NCI-H446 (cell line): ENCODE measurements at places on chromosomes 16 and 17.

DNA sequence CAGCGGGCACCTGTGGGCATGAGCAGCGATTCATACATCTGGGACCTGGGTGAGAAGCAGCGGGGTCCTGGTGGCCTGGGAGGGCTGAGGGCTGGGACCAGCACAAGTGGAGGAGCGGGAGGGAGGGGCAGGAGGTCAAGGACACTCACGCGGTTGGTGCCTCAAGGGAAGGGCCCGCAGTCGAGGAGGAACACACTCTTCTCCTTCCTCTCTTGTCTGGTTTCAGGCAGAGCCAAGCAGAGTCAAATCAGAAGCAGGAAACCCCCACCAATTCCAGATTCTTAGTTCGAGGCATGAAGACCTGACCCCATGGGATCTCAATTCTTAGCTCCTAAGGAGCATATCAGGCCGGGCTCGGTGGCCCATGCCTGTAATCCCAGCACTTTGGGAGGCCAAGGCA is 15.7 kb downstream of the DNAI2 start:
- no peak for DNase-seq

DNA sequence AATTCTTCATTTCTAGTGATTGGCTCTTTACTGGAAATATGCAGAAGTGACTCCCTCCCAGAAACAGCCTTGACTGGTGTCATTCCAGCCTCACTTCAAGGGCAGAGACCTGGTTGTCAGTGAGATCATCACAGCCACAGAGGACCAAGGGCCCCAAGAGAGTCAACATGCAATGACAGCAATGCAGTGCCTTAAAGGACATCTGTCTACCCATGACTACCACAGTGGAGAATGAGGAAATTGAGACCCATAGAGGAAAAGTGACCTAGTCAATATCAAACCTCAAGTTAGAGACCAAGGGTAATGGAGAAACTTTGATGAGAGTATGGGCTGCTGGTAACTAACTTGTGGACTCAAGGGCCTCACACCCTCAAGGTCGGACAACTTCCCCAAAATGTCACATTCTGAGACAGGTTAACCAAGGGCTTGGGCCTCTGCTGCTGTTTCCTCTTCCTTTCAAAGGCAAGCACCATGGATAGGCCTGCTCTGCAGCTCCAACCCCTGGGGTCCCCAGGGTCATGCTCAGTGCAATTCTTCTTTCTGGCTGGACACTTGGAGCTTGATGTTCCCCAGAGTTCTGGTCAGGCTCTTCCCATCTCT is 11.3 kb downstream of the NOG start:
- DNase-seq = no peak

- no peak for DNase-seq
These were observed 28.8 kb downstream of the MSI2 start for GRCh38 chr17:57284984-57285646.

DNA sequence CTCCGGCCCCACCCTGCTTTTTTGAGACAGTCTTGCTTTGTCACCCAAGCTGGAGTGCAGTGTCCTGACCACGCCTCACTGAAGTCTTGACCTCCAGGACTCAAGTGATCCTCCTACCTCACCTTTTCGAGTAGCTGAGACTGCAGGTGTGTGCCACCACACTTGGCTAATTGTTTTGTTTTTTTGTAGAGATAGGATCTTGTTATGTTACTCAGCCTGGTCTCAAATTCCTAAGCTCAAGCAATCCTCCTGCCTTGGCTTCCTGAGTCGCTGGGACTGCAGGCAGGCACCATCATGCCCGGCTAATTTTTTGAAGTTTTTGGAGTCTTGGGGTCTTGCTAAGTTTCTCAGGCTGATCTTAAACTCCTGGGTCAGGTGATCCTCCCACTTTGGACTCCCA is 206.7 kb downstream of the SHISA9 start:
- no peak for DNase-seq

GRCh38 chr17:9006175-9006767 is 15.0 kb upstream of the NTN1 start:
- DNase-seq = no peak

DNA sequence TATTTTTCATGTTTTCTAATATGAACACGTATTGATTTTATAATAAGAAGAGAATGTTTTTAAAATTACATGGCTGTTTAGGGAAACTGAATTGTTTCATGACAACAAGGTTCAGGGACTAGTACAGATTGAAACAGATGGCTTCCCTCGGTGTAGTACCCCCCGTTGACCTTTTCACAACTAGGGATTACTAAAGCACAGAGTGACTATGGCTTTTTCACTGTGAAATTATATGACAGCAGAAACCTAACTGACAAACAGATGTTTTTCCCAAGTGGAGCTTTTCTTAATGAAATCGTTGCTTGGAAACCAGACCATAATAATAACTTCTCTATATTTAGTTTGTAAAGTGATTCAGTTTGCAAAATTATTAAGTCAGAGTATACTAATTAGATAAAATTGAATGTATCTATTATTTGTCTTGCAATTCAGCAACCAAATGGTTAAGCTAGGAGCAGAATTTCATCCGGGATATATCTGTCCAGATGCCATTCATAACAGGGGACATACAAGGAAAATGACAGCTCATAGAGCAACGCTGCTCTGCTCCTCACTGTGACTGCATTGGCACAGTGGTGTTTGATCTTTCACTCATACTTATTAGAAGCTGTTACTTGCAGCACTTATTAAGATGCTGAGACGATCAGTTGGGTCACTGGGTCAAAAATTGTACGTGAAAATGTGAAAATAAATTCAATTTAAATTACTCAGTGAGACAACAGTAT is 111.7 kb downstream of the TANGO6 start:
- peak; percentile 15 for DNase-seq

- no peak for DNase-seq
These were observed 129.7 kb downstream of the MSI2 start for GRCh38 chr17:57385975-57386374.

DNA sequence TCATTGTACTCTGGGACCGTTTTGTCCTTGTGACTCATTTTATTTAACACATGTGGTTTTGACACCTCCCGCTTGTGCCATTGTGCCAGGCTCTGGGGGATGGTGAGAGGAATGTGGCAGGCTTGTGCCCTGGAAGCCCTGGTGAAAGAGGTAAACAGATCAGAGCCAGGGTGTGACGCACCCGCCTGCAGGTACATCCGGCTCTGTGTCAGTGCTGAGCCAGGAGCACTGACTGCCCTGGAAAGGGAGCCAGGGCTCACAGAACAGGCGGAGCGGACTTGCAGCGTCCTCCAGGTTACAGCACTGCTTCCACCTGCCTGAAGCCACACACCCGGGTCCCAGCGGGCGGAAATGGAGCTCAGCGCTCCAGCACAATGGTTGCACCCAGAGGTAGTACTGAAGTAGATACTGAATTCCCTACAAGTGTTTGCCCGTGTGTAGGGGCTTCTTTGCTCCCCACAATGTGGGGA is 30.6 kb downstream of the CDRT15 start:
- DNase-seq = no peak

DNA sequence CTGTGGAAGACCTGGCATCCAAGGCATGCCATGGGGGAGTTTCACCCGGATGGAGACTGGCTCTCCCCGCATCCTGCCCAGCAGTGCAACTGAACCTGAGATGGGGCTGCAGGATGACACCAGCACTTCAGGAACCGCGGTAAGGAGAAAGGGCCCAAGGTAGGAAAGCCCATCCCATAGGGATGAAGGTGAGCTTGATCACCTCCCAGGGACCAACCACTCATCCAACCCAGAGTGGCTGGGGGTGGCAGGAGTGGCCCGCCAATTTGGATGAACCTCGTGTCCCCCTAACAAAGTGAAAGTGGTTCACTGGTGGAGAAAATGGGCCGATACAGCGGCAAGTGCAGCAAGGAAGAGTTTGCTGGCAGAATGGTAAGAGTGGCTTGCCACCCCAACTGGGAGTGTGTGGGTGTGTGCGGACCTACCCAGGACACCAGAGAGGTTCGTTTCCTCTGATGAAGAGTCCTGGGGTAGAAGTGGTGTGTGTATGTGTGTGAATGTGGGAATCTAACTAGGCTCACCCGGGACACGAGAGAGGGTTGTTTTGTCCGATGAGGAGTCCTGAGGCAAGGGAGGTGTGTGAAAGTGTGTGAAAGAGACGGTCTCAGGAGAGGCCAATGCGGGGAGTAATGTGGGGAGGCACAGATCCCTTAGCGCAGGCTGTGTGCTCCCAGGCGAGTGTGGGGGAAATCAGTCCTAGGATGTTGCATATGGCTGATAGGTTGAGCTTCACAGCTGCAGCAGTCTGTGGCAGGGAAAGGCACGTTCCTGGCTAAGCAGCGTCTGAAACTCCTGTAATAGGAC is 22.6 kb downstream of the ACSM1 start:
- DNase-seq = no peak

DNA sequence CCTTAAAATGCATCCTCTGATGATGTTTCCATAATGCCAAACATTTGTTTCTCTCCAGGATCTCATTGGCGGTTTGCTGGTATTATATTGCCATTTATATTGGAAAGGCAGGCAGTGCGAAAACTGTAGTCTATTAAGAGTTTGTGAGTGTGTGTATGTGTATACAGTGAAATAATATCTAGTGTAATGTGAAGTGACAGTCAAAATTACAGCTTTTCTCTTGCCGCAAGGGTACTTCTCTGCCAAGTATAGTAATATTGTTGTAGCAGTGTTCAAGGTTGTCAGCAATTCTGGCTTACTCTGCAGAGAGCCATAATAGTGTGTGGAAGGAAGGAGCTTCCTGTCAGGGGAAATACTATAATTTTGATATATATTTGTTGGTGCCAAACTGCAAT is 178.6 kb downstream of the WWOX start:
- DNase-seq = no peak

- DNase-seq = no peak
These were observed 20.9 kb downstream of the LDAF1 start for GRCh38 chr16:21179126-21179982.

- DNase-seq = no peak
These were observed 119.7 kb downstream of the RPTOR start for GRCh38 chr17:80664217-80664790.

DNA sequence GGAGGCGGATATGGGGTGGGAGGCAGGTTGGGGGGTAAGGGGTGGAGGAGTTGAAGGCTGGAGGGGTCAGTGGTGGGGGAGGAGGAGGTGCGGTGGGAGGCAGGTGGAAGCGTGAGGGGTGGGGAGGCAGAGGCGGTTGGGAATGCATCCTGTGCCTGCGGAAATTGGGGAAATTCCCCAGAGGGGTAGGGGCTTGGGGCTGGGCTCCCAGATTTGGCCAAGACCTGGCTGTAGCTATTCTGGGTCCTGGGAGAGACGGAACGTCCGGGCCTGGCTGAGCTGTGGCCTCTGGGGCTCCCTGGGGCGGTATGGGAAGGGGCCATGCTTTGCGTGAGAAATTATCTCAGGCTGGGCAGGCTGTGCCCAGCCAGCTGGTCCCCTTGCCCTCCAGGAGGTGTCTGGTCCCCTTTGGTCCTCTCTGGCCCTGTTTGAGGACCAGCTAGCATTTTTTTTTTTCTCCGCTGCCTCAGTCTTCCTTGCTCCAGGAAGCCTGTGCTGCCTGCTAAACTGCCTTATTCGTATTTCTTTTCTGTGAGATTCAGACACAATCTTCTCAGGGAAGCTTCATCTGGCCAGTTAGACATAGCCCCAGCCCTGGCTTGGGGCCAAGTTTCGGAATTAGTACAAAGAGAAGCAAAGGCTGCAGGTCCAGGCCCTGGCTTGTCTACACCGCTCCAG is 7.3 kb upstream of the TRPV2 start:
- DNase-seq = no peak

DNA sequence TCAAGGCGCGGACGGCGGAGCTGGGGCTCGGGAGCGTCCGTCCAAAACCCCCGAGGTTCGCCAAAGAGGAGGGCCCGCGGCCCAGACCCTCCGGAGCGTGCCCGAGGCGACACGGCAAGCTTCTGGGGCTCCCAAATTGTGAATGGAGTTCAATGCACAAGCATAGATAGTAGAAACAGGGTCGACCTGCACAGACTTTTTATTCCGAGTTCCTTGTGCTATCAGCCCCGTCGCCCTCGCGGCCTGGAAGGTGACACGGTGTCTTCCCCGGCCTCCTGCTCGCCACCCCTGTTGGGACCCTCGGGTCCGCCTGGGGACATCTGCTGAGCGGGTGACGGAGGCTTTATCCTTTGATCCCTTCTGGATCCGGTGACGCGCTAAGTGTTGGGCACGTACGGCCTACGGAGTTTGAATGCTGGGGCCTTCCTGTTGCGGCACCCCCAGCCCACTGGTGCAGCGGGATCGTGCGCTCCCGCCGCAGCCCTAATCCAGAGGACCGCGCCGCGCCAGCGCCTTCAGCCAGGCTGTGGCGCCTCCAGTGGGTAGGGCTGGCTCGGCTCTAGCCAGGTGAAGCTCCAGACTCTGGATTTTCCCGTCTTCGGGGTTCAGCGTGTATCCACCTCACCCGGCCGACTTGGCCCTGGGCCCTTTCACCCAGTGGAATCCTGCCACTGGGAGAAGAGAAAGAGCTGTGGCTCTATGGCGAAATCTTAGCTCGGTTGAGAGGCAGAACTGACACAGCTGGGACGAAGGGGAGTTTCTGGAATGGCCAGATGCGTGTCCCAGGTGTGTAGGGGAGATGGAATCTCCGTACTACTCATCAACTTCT is 17.0 kb upstream of the NTN1 start:
- DNase-seq = no peak

GRCh38 chr16:11635679-11636171 is 32.5 kb upstream of the SNN start:
- no peak for DNase-seq

- no peak for DNase-seq
These were observed 52.9 kb downstream of the TTC19 start for GRCh38 chr17:16052486-16052885.

- DNase-seq = no peak
These were observed 26.9 kb upstream of the TIMP2 start for GRCh38 chr17:78951967-78952551.
